ENCODE measurements at places on chromosomes 4 and X.

GRCh38 chr4:138199568-138200235 lies 42.4 kb downstream of the SLC7A11 start:
- no peak for DNase-seq

GRCh38 chrX:112888916-112889315 lies 48.3 kb upstream of the AMOT start:
- no peak for DNase-seq

- DNase-seq: no peak
Measured at GRCh38 chr4:37446016-37446415, 201.5 kb downstream of the NWD2 start.

- DNase-seq: no peak
Measured at GRCh38 chrX:125439194-125439849, 119.7 kb downstream of the TEX13C start.
